Cardiac muscle cell (in vitro differentiated cells and primary cell): ENCODE measurements at places on chromosomes 4 and X.

DNA sequence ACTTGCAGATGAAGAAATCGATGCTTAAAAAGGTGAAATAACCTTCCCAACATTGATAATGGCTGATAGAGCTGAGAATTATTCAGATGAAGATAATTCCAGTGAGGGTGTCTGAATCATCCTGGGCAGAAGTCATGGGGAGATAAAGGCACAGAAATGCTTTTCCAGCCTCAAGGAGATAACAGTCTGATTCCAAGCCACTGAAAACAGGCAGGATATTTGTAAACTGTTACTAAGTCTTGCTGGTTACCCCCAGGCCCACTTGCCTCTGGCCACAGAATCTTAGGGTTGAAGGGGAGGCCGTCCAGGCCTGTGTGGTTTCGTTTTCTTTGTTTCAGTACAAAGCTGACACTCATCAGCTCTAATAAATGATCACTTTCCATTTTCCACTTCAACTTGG is 158.5 kb downstream of the SH3KBP1 start:
- no peak overlapping the region for H3K27ac ChIP-seq
- H3K36me3 ChIP-seq, result no peaks in the 10 kb centered on the region
- no peak for DNase-seq
- H3K4me3 ChIP-seq, result no peak overlapping the region
- no peaks in the 10 kb centered on the region for H3K27me3 ChIP-seq

DNA sequence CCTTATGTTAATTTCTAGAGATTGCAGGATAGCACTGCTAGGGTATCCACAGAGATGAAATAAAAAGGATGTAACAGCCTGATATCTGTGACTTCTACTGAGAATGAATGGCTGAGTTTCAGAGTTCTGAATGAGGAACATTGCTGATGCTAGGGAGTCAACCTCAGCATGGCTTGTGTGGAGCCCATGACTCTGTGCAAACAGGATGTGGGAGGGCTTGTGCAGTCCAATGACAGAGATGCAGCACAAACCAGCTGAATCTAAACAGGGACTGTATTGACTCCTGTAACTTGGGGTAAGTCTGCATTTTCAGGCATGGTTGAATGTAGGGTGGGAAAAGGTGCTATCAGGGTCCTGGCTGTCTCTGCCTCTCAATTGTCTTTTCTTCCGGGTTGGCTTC is 5.3 kb upstream of the RASL11B start:
- DNase-seq, result no peak
- no peak overlapping the region for H3K4me3 ChIP-seq
- H3K36me3 ChIP-seq, result no peaks in the 10 kb centered on the region
- H3K27ac ChIP-seq, result no peak overlapping the region

- H3K4me3 ChIP-seq, result no peak overlapping the region
- H3K36me3 ChIP-seq, result no peaks in the 10 kb centered on the region
- peaks cover 5% of the 10 kb centered on the region for H3K4me1 ChIP-seq
- H3K27ac ChIP-seq, result no peak overlapping the region
- no peak for DNase-seq
- no peaks in the 10 kb centered on the region for H3K27me3 ChIP-seq
Measured at GRCh38 chr4:153646261-153646660, 37.8 kb upstream of the TLR2 start.

DNA sequence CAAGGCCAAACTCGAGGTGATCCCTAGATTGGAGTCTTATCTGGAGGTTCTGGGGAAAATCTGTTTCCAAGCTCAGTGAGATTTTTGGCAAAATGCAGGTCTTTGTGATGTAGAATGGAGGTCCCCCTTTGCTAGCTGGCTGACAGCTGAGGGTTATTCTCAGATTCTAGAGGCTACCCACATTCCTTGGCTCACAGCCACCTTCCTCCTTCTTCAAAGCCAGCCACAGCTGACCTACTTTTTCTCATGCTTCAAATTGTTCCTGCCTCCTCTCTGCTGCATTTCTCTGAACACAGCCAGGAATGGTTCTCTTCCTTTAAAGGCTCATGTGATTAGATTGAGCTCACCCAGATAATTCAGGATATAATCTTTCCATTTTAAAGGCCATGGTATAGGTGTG is 86.9 kb downstream of the VCX3A start:
- no peaks in the 10 kb centered on the region for H3K4me1 ChIP-seq
- H3K27me3 ChIP-seq, result no peaks in the 10 kb centered on the region
- H3K36me3 ChIP-seq, result no peaks in the 10 kb centered on the region
- H3K4me3 ChIP-seq, result no peak overlapping the region
- H3K27ac ChIP-seq, result no peak overlapping the region

DNA sequence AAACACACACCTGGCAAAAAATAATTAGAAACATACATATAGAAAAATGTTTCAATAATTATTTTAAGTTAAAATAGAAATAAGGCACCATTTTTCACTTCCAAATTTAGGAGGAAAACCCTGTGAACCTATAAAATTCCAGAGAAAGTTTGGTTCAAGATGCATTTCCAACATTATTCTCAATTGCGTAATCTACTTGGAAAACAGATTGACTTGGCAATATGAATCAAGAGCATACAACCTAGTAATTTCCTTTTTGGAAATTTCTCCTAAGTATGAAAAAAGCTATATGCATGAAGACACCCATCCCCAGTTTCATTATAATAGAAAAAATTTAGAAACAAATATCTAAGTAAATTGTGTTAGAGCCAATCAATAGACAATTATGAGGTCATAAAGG is 242.9 kb downstream of the IQCM start:
- no peaks in the 10 kb centered on the region for H3K4me1 ChIP-seq
- DNase-seq, result no peak
- no peaks in the 10 kb centered on the region for H3K27me3 ChIP-seq
- H3K27ac ChIP-seq, result no peak overlapping the region
- no peak overlapping the region for H3K4me3 ChIP-seq

DNA sequence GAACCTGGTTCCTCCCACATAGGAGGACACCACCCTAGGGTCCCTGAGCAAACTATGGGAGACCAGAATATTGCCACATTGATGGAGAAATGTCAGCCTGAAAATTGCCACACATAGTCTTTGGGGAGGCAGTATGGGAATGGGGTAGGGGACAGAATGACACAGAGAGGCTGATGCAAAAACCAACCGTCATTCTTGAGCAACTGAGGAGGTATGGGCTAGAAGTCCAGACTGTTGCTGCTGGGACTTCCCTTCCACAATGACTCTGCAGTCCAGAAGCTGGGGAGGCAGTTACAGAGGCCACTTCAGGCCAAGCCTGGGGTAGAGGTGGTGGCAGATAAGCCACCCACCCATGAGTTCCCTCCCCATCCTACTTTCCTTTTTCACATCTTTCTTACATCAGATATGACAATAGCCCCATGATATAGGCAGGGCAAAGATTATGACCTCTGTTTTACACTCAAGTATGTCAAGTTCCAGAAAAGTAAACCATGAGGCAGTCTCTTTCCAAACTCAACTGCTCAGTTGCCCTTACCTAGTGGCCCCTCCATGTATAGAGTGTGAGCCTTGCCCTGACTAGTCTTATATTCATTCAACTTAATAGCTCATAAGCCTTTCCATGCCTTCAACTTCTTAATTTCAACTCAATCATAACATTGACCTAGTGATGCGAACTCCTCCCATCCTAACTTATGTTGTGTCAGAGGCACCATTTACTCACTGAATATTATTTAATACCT is 41.7 kb downstream of the VSIG4 start:
- no peak for DNase-seq
- H3K4me1 ChIP-seq, result no peaks in the 10 kb centered on the region
- H3K36me3 ChIP-seq, result no peaks in the 10 kb centered on the region

- H3K36me3 ChIP-seq, result no peaks in the 10 kb centered on the region
- H3K27ac ChIP-seq, result no peak overlapping the region
- H3K4me1 ChIP-seq, result no peaks in the 10 kb centered on the region
- no peak overlapping the region for H3K4me3 ChIP-seq
- DNase-seq, result no peak
- no peaks in the 10 kb centered on the region for H3K27me3 ChIP-seq
Measured at GRCh38 chrX:721354-721753, 90.8 kb downstream of the SHOX start.

DNA sequence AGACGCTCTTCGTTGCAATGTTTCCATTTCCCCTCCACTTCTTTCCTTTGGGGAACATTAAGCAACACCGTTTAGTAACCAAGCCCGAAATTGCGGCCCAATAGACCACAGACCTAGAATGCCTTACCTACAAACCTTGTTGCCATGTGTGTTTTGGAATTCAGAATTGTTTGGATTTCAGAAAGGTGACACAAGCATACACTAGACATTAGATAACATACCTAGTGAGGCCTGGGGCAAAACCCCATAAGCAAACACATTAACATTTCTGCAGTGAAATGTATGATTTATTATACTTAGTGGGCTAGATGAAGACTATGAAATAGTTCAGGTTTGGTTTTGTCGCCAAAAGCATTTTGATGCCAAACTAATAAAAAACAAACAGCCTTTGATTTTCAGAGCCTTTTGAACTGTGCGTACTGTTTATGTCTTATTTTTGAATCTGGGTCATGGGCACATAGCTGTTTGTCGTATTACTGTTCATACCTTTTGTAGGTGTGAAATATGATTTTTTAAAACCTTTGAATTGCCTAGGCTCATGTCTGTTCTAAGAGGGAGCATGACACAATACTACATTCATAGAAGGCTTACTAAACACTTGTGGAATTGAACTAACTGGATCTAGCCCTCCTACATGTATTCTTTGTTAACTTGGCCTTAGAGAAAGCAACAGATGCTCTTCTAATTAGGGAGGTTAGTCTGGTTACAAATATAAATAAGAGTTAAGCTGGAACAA is 88.6 kb upstream of the TMEM164 start:
- peaks cover 17% of the 10 kb centered on the region for H3K4me1 ChIP-seq
- no peaks in the 10 kb centered on the region for H3K27me3 ChIP-seq
- DNase-seq, result no peak

- no peaks in the 10 kb centered on the region for H3K36me3 ChIP-seq
- no peak overlapping the region for H3K4me3 ChIP-seq
- DNase-seq, result no peak
- peaks cover 10% of the 10 kb centered on the region for H3K4me1 ChIP-seq
- H3K27ac ChIP-seq, result peak overlapping the region; percentile 14
Measured at GRCh38 chr4:55314141-55314820, 31.8 kb upstream of the SRD5A3 start.
